ENCODE measurements at places on chromosomes 2 and 18.

DNA sequence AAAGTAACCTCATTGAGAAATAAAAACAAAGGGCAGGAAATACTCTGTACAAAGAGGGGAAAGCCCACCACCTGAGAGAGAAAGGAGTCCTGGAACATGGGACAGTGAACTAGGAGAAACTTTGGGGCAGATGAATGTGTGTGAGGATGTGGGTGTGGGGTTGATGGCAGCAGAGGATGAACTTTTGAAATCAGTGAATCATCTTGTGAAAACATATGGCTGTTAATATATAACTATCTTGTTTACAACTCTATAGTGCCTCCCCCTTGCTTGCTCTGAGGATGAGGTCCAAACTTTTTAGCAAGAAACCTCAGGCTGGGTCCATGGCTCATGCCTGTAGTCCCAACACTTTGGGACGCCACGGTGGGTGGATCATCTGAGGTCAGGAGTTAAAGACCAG, 171.8 kb upstream of the LHCGR start:
- no peak for DNase-seq

DNA sequence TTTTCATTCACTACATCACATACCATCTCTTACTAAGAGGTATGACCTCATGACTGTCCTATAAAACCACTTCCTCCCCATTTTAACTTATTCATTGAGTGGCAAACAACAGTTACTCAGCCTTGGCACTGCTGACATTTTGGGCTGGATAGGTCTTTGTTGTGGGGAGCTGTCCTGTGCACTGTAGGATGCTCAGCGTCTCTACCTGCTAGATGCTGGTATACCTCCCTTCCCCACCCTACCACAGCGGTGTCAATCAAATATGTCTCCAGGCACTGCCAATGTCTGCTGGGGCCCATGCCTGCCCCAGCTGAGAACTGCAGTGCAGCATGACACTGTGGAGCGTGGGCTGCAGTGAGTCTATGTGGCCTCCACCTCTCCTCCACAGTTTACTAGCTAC, 76.3 kb upstream of the MGAT4A start:
- DNase-seq = no peak

GRCh38 chr2:36140391-36140790, 215.2 kb upstream of the CRIM1 start:
- no peak for DNase-seq

DNA sequence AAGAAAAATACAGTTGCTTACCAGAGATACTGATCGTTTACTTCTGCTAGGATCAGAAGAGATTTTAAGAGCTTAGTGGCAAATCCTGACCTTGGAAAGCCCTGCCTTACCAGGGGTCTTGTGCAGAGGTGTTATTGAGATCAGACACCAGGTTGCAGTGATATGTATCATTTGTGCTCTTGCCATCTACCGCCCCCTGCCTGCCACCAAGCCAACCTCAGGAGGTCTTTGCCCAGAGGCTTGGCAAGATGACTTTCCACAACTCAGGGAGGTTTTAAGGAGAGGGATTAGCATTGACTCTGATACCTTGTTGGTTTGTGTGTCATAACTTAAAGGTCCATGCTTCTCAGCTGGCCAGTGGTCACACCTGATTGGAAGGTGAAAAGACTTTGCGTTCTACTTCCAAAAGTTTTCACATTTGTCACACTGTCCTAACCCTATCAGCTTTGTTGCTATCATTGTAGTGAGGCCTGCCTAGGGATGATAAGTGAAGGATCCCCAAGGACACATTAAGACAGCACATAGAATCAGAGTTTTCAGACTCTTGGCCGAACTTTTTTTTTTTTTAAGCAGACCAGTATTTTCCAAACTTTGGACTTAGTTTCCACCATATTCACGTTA, 46.2 kb upstream of the MGAT5 start:
- DNase-seq = no peak

GRCh38 chr2:101596333-101596732, 101.2 kb upstream of the MAP4K4 start:
- no peak for DNase-seq

DNA sequence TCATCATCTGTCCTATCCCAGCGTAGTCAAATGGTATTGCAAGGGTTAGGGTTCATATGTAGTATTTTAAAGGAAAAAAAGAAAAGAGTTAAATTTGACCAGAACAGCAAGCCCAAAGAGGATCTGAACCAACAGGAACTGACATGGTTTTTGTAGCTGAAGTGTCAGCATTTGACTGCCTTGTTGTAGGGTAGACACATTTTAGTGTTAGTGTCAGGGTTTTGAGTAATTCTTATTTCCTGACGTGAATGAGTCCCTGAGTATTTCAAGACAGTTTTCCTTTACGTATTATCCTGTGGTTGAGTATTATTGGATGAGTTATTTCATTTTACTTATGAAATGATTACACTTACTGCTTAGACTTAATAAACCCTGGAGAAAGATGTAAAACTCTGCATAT, 173.3 kb upstream of the ZEB2 start:
- no peak for DNase-seq

- no peak for DNase-seq
Measured at GRCh38 chr2:126786765-126787164, 111.9 kb upstream of the TEX51 start.

- no peak for DNase-seq
Measured at GRCh38 chr18:46562674-46563192, 94.3 kb downstream of the LOXHD1 start.

- DNase-seq = no peak
Measured at GRCh38 chr2:120783969-120784372, 48.3 kb downstream of the GLI2 start.

- DNase-seq = no peak
Measured at GRCh38 chr2:96952976-96953610, 33.3 kb downstream of the FAM178B start.

GRCh38 chr18:8704361-8705237, 757 bp upstream of the MTCL1 start:
- peak; percentile 82 for DNase-seq

- no peak for DNase-seq
Measured at GRCh38 chr2:69619725-69620124, 23.8 kb downstream of the AAK1 start.

- DNase-seq = no peak
Measured at GRCh38 chr2:74632209-74632938, 15.8 kb downstream of the M1AP start.

- DNase-seq = no peak
Measured at GRCh38 chr2:71728036-71728435, 274.7 kb downstream of the DYSF start.

DNA sequence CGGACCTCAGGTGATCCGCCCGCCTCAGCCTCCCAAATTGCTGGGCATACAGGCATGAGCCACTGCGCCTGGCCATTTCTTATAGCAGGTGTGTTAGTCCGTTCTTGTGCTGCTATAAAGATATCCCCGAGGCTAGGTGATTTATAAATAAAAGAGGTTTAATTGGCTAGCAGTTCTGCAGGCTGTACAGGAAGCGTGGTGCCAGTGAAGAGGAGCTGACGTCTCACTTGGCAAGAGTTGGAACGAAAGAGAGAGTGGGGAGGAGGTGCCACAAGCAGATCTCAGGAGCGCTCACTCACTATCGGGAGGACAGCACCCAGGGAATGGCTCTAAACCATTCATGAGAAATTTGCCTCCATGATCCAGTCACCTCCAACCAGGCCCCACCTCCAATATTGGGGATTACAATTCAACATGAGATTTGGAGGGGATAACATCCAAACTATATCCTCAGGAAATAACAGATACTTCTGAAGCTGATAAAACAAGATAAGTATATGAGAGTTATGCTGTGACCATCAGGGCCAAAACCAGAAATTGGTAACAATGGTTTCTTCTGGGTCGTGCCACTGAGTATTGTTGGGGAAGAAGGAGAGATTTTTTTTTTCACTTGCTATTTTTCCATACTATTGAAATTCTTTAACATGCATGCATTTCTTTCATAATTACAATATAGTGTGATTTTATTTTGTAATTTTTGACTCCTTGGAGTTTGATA, 7.4 kb upstream of the RMC1 start:
- no peak for DNase-seq

DNA sequence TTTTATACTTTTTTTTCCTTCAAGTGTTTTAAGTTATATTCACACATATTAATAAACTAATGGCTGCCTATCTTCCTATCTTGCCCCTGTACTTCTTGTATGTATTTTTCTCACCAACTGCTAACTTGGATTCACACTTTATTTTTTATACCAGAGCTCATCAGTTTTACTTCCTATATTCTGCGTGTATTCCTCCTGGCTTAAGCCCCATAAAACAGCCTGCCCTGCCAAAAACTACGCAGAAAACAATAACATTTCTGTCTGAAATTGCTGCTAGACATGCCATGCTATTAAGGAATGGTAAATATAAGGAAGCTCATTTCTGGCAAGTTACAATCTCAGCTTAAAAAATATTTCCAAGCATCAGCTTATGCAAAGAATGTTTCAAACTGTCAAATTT, 172.3 kb downstream of the UBE2E3 start:
- no peak for DNase-seq

DNA sequence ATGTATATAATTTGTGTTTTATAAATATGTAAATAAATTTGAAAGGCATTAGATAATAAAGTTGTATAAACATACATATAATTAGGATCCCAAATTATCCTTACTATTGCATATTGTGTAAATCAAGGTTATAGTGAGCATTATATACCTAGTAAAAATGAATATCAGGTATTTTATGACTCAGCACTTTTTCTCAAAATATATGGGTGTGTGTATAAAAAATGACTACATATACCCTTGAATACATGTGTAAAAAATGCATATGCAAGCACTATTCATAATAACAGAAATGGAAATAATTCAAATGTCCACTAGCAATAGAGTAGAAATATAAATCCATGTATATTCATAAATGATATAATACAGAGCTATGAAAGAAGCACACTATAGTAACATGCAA, 870.9 kb upstream of the CNTNAP5 start:
- DNase-seq = no peak

GRCh38 chr2:162462911-162463310, 119.0 kb downstream of the GCA start:
- no peak for DNase-seq

DNA sequence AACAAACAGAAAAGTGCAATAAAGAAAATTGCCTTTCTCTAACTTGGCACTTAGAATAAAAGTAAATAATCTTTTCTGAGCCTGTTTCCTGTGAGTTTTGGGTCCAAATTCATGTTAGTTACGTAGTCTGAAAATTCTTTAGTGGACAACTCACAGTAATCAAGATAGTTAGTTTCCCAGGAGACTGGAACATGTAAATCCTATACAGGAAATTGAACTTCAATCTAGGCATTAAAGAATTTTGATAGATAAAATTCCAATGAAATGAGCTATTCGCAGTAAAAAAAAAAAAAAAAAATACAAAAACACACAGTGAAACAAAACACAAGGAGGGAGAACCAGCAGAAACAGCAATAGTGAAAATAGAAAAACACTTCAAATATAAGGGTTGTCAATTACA, 83.8 kb upstream of the REG3G start:
- DNase-seq = no peak

- DNase-seq = no peak
Measured at GRCh38 chr2:149089068-149089467, 50.6 kb downstream of the LYPD6B start.

DNA sequence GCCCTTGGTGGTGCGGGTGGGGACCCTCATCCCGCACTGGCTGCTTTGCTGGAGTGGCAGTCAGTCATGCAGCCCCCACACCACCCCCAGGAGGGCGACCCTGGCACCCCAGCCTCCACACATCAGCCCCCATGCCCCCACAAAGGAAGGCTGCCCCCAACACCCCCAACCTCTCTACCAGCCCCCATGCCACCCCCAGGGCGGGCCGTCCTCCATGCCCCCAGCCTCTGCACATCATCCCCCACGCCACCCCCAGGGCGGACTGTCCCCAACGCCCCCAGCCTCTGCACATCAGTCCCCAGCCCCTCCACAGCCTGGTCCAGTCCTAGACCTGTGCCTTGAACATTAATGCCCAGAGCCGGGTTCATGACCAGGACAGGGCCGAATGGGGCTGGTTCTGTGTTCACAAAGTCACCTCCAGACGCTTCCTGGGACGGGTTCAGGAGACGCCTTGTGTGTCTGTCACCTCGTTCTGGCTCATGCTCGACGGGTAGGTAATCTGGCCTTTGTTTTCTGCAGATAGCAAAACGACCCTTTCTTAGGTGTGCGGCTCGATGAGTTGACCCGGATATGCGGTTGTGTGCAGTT, 18.4 kb downstream of the D2HGDH start:
- no peak for DNase-seq

GRCh38 chr2:40173276-40173675, 278.6 kb downstream of the SLC8A1 start:
- no peak for DNase-seq

DNA sequence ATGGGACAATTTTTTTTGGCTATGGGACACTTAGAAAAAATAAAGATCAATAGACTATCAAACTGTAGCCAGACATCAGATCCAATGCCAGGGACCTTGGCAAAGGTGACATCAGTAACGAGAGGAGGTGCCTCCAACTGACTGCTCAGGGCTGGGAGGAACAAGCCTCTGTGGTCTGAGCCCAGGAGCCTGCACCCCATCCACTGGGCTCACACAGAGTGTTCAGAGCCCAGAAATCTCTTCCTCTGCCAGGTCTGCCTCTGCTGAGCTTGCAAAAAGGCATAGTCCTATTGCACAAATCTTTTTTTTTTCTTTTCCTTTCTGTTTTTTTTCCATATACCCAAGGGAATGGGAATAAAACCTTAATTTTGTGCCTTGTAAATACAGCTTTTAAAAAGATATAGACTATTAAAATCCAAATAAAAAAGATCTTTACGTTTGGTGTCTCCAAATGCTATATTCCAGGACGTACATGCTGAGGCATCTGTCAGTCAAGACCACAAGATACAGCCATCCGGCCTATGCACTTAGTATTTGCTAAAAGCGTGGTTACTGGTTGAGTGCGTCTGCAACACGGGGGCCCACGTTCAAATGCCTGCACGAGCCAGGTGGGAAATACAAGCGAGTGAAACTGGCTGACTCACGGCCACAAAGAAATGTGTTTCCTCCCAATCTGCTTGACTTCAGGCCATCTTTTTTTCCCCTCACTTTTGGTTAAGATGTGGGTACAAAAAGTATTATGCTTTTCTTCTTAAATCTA, 7.8 kb upstream of the ARHGAP25 start:
- no peak for DNase-seq

DNA sequence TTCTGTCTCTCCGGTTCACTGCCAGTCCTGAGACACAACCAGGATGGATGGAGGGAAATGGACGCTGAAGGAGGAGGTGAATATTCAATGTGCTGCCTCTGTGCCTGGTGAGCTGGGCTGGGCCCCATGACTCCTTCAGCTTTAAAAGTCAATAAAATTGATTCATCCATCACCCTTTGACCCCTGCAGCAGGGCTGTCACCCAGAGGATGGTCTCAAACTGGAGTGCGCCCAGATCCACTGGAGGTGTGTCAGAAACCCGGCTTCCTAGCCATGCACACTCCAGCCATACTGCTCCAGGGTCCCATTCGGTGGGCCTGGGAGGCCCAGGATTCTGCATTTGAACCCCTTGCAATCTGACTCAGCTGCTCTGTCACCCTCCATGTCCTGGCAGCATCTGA, 94.1 kb upstream of the BOD1L2 start:
- no peak for DNase-seq

DNA sequence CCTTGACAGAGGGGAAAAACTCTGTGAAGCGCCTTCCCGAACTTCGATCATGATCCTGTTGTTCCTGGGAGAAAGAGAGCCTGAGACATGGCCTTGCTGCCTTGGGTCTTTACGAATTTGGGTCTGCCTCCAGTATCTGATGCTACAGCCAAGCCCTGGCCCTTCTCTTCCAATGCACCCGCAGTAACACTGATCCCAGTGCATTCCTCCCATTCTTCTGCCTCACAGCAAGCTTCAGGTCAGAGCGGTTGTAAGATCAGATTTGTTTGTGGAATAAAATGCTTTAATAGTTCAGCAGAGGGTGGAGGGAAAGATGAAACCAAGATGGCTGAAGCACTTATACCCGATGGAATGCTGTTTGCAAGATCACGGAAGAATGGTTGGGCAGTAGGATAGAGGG, 196.7 kb upstream of the SIX2 start:
- no peak for DNase-seq

All from HS-27A (cell line).